ENCODE measurements at places on chromosomes 2 and 18.
A peak's percentile ranks its signal among the peaks of the same experiment; 100 is the strongest.

GRCh38 chr18:59941331-59941730 lies 41.5 kb downstream of the PMAIP1 start:
- DNase-seq, result no peak

DNA sequence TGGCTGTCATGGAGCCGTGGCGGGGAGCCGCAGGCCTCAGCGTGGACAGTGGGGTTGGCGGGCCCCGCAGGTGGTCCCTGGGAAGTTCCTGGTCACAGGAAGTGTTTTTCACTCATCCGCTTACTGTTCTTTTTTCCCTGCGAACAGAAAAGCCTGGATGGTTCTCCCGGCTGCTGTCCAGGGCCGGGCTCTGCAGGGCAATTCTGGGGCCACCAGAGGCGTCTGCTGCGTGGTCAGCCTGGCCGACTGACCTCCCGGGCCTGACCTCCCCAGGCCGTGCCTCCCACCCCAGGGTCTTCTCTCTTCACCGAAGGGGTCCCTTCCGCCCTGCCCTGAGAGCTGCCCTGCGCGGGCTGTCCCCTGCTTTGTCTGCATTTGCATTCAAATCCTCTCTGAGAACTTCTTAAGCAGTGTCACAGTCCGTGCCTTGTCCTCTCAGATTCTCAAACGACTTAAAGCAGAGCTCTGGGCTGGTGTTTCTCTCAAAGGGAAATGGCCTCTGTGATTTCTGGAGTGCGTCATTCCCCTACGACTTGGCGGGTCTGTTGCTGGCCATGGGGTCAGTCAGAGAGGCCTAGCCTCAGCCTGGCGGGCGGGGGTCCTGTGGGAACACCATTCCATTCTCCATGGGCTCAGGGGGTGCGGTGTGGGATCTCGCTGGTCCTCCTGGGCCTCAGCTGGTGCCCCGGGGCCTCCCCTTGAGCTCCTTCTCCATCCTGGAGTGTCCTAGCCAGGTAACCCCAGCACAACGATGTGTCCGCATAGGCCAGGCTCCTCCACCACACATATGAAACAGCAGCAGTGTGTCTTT lies 38.3 kb downstream of the KLHL29 start:
- DNase-seq, result no peak

- no peak for DNase-seq
Observed at GRCh38 chr2:199431746-199432213, 26.0 kb downstream of the SATB2 start.

DNA sequence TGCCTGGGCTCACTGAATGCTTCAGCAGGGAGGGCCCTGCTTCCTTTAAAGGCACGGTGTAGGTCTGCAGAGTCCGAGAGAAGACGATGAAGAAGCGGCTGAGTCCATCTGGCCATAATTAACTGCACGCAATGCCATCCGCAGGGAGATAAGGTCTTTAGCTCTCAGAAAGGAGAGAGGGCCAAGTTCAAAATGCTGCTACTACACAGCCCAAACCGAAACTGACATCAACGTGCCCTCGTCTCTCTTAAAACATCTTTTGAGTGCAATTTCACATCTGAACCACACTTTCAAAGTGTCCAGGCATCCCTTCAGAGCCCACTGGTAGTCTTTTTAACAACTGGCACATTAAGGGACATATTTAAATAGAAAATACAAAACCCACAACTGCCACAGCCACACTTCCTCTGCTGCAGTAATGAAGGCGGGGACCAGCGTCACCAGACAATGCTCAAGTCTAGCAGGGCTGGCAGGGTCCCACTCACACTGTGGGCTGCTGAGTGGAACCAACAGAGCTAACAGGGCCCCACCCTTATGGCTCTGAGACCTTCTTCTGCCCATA lies 35.8 kb downstream of the ST3GAL5 start:
- DNase-seq, result peak; percentile 48

GRCh38 chr2:42195559-42195958 lies 26.4 kb downstream of the EML4 start:
- DNase-seq, result no peak

- no peak for DNase-seq
Observed at GRCh38 chr18:74902147-74902455, 304.4 kb downstream of the ZNF407 start.

GRCh38 chr2:46549166-46549844 lies 69.9 kb downstream of the TMEM247 start:
- DNase-seq, result no peak

DNA sequence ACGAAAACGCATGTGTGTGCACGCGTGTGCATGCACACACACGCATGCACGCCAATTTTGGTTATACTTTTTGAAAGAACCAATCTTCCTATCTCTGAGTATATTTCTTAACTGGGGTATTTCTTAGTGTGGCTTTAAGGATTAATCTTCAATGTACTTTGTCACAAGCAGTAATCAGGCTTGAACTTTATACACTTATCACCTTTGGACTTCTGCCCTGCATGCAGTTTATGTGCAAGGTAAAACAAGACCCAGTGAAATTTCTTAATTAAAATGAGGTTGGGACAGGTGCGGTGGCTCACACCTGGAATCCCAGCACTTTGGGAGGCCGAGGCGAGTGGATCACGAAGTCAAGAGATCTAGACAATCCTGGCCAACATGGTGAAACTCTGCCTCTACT lies 85.3 kb downstream of the OSBPL6 start:
- no peak for DNase-seq

DNA sequence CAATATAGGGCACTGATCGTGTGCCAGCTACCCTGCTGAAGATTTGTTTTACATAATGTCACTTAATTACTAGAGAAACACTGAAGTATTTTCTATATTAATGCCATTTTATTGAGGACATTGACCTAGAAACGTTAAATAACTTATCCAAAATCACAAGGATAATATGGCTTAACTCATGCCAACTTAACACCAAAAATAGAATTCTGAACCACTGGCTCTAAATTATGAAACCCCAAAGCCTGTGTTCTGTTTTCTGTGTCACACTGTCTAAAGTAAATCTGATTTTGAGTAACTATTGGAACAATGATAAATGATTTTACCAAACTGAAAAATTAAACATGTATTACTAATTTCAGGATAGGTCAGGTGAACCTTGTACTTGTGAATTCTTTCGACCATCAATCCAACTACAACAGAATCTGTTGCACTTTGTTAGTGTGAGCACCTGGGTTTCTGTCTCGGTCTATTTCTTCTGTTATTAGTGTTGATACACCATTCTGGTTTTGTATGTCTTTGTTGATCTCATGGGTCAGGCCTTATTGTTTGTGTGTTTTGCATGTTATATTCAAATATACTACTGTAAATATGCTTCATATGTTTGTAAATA lies 48.2 kb upstream of the CCDC141 start:
- DNase-seq, result no peak

DNA sequence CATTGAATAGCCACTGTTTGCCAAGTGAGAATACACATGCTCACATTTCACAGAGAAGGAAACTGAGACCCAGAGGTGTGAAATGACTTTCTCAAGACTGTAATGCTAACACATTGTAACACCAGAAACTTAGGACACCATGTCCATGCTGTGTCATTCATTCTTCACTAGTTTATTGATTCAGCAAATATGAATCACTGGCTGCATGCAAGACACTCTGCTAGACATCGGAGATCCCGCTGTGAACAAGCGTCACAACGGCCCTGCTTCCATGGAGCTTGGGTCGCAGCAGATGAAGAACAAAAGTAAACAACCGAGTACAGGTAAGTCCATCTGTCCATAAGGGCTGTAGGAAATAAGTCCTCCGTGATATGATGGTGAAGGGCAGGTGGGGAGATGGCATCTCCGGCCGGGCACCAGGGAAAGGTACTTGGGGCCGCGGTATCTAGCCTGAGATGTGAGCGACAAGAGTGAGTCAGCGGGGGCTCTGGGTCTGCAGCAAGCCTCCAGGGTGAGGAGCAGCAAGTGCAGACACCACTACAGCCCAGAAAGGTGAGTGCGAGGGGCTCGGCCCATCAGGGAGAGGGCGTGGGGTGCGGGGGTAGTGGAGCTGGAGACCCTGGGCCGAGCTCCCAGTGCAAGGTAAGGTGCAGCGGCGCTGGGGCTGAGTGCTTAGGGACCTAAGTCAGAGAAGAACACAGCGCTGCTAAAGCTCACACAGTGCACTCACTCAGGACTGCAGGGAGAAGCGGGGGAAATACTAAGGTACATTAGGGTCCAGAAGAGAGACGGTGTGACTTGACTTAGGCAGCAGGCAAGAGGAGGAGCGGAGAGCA lies 391.2 kb downstream of the FBXO15 start:
- DNase-seq, result no peak

GRCh38 chr2:48527226-48527885 lies 2.6 kb upstream of the STON1 start:
- DNase-seq, result no peak

DNA sequence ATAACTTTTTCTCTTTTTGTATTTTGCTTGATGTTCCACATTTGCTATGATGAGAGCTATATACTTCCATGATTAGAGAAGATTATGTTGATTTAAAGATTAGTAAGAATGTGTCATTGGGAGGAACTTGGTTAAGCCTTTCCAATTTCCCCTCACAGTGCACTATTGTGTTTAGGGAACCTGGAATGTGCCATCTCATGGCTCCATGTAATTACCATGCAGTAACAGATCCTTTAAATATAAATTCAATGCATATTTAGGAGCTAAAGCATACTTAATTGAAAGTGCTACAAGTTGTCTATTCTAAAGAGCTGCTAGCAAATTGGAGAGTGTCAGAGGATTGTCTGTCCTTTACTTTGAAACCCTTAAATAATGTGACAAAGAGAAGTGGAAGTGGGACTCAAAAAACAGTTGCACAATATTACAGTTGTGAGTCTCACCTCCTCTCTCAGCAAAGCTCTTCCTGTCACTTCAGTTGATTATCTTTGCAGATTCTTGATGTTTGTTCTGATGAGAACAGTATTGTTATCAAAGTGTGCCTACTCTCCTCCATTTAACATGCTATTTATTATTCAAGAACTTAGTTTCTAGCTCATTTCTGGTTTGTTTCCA lies 1162.7 kb upstream of the ZEB2 start:
- DNase-seq, result no peak

DNA sequence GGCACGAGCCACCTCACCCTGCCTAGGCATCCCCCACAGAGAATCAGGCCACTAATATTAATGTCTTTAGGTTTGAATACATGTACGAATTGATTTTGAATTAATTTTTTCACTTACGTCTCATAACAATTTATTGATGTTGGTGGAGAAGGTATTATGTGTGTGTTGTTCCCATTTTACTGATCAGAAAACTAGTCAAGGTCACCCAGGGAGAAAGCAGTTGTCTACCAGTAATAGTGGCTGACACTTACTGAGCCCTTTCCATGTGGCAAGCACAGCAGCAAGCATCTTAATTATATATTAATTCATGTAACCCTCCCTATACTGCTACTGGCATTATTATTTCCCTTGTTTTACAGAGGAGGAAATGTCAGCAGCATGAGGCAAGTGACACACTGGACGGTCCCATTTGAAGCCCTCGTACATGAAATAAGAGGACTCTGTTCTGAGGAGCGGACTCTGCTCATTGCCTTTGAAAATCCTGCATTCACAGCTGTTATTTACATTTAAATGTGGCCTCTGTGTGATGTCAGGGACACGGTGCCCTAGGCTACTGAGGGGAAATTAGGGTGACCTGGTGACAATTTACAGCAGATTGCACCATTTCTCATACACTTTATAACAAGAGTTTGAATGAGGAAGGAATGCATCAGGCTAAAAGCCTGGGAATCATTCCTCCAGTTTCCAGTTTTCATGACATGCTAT lies 30.9 kb upstream of the KCNE4 start:
- DNase-seq, result no peak

DNA sequence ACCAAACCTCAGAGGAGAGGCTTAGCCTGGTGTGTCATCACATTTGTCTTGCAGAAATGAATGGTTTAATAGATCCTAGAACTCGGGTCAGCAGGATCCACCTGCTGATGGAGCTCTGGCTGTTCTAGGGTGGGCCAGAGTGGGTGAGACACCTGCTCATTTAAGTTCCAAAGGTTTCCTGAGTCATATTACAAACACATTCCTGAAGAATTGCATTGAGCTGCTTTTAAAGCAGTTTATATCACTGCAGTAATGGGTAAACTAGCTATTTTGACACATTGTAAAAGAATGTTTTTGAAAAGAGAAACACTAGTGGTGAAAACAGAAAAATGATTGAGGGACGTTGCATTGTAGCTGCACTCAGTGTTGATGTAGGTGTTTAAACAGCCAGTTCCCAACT lies 175.3 kb upstream of the TCF4 start:
- DNase-seq, result no peak

GRCh38 chr2:97693476-97693875 lies 19.9 kb upstream of the ZAP70 start:
- no peak for DNase-seq

DNA sequence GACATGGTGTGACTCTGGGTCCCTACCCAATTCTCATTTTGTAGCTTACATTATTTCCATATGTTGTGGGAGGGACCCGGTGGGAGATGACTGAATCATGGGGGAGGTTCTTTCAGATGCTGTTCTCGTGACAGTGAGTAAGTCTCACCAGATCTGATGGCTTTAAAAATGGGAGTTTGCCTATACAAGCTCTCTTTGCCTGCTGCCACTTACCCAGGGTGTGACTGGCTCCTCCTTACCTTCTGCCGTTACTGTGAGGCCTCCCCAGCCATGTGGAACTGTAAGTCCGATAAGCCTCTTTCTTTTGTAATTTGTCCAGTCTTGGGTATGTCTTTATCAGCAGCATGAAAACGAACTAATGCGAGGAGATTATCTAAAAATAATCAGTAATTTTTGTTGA lies 1683.2 kb upstream of the SLC39A10 start:
- DNase-seq, result no peak

DNA sequence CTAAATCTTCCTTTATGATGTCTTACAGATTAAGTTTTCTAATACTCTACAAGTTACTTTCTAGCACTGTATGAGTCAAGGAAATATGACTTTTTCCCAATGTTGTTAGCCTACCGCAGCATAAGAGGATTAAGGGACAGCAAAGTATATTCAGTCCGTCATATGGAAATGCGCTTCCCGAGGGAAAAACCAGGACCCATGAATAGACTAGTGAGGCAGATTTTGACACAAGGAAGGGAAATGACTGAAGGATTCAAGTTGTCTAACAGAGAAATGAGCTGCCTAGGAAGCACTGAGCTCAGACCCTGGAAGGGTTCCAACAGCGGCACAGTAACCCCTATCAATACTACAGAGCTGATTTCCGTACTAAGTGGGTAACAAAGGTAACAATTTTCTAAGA lies 12.0 kb downstream of the SEPTIN10 start:
- DNase-seq, result no peak

GRCh38 chr18:51164761-51165281 lies 32.7 kb downstream of the MEX3C start:
- no peak for DNase-seq

DNA sequence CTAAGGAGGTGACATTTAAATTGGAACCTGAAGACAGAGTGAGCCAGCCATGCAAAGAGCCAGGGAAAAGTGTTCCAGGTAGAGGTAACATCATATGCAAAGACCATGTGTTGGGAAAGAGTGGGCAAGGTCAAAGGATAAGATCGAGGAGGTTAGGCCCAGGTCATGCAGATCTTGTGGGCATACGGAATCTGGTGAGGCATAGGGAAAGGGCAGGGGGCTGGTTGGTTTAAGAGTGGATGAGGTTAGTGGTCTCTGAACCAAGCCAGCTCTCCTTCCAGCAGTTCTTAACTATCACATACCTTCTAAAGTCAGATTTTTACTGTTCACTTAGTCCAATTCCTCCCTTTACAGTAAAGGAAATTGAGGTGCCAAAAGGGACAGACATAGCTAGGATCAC lies 3.0 kb downstream of the ANKRD53 start:
- no peak for DNase-seq

GRCh38 chr2:187985923-187986322 lies 305.8 kb upstream of the GULP1 start:
- no peak for DNase-seq

All from stimulated activated CD8-positive, alpha-beta memory T cell treated with anti-CD3 and anti-CD28 coated beads, Interleukin-4, amount 100 ng/mL, for 1 hour (primary cell).